ENCODE measurements at places on chromosomes 3 and 15. TPM values are rescaled to one million over a fixed set of nuclear protein-coding genes. Genes with fewer than 3 reads are reported as not detected.

DNA sequence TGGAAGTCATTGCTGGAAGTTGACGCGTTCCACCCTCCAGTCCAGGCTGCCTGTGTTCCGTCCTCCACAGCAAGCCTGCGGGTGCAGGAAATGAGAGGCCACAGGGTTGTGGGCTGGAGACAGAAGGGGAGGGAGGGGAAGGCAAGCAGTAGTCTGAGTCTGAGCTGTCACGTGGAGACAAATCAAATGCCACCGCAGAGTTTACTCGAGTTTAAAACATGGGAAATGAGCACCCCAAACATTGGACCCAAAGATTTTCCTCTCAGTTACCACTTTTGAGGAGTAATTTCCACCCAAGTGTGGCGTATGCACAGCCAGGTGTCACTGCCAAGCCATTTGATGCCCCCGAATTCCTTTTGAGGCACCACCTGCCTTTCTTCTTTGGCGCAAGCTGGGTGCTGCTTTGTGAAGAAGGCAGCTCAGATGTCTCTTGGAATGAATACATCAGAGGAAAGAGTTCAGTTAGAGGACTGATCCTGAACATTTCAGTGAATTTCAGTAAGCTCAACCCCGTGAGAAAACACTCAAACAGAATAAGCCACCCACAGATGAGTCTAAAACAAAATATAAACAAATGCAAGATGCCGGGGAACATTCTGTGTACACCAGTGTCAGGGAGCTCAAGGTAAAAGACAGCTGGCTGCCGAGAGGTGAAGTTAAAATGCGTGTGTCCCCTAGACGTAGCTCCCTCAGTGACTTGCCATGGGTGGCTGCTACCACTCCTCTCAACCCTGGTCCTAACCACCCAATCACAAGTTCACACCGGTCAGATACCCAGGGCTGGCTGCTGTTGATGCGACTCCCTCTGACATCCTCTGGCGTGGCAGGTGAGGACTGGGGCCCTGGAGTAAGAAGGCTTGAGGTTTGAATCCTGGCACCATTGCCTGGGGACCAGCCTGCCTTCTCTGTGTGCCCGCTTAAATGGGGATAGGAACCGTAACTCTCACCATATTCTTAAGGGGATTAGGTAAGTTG lies 203.8 kb downstream of the UACA start:
- peak; percentile 49 for DNase-seq

DNA sequence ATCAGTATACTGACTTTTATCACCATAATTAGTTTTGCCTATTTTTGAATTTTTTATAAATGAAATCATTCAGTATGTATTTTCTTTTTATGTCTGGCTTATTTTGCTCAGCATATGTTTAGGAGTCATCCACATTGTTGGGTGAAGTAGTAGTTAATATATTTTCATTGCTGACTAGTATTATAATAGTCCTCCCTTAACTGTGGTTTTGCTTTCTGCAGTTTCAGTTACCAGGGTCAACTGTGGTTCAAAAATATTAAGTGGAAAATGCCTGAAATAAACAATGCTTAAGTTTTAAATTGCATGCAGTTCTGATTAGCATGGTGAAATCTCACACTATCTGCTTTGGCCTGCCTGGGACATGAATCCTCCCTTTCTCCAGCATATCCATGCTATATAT lies 39.5 kb upstream of the PRR23C start:
- no peak for DNase-seq

DNA sequence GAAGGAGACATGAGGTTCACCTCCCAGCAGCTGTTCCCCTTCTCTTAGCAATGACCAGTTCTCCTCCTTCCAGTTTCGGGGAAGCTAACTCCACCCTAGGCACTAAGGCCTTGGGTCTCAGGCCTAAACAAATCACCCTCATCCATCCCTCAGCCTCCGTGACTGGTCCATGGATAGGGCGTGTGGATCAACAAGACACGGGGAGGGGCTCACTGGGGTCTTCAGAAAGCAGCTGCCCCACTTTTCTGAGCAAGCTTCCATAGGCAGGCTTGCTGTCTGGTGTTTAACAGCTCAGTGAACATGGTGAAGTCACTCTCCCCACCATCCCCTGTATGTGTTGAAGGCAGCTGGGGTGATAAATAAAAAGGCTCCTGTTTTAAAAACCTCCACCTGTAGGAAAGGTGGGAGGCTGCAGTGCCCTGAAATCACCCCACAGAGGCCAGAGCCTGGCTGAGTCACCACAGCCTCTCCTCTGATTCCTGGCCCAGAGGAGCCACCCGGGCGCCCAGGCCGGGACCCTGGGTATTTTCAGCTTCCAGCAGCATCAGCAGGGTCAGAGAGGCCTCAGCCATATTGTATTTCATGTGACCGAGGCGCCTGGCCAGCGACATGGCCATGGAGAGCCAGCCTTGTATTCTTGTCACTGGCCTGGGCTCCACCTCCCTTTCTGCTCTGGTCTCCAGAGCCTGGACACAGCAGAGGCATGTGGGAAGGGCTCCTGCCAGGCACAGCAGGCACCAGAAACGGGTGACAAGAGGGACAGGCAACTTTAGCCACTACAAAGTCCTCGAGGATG lies 60.3 kb upstream of the HERC1 start:
- DNase-seq: no peak

DNA sequence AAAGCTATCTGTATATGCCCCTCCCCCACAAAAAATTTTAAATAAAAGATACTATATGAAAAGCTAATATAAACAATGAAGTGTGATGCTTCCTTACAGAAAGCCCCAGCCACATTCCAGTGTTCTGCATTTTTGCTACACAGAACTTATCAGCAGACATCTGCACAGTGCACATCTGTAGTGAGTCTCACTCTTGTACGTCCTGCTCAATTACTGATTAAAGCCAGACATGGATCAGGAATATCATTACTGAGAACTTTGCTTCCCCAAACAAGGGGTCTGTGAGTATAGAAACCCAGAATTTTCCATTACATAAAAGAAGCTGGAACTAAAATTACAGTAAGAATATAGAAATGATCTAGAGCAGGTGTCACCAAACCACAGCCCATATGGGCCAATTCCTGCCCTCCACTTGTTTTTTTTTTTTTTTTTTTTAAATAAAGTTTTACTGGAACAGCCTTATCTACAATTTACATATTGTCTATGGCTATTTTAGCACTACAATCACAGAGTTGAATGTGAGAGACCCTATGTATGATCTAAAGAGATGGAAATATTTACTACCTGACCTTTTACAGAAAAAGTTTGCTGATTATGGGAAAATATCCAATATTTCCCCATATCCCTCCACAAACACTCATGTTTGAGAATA lies 45.7 kb downstream of the UBP1 start:
- DNase-seq: no peak

- DNase-seq: no peak
These were observed 76.2 kb upstream of the ADAMTS9 start for GRCh38 chr3:64763980-64764379.

DNA sequence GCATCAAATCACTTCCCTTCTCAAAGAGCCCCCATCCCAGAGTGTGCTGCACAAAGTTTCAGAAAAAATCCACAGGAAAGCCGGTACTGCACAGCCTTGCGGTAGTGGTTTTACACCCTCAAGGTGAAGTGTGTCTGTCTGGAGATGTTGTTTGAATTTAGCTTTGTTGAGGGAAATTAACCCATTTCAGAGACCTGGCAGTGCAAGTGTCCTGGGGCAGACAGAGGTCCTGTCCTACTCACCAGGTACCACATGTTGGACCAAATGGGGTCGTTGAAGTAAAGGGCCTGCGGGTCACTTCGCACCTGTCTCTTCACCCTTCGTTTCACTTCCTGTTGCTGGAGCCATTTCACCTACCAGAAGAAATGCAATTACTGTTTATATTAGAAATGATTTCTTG lies 57.8 kb downstream of the PCSK6 start:
- no peak for DNase-seq

- peak; percentile 76 for DNase-seq
These were observed 10.8 kb upstream of the FANCD2 start for GRCh38 chr3:10015461-10015904.

GRCh38 chr3:34207002-34207401 lies 408.6 kb downstream of the PDCD6IP start:
- DNase-seq: no peak

DNA sequence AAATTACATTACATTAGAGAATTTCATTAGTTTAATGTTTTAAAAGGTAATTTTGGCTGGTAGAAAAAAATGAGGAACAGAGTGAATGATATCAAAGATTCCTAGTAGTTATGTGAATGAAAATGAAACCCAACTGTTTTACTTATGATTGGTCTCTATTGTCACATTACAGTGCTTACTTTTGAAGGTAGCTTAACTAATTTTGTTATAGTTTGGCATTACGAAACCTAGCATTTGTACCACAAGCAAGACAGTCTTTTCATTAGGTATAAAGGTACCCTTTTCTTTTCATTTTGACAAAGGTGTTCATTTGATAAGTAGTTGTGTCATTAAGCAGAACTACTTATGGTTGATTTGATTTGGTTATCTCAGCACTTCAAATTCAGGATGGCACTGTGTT lies 6.9 kb downstream of the SELENOT start:
- no peak for DNase-seq

GRCh38 chr3:41881233-41881821 lies 80.6 kb downstream of the ULK4 start:
- peak; percentile 23 for DNase-seq

DNA sequence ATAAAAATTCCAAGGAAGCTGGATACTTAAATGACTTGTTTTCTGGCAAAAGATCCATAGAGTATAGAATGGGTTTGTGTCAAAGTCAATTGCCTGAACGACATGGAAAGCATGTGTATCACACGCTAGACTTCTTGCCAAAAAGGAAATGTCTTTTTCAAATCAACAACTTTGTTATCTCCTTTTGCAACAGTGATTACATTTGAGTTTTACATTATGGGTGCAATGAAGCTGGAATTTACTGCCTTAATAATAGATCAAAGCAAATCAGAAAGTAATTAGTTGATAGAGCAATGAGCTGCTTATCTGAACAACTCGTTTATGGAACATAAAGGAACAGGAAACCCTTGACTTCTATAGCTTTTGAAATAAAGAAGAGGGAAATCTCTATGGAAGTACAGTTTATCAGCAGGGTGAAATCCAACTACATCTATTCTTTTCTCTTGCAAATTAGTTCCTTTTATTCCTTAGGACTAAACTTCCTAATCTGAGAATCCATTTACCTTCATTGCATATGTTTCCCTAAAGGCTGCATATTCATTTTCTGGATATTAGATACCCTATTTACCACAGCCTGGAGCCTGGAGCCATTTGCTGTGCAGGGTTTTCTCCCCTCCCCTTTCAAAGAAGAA lies 415.1 kb upstream of the NECTIN3 start:
- DNase-seq: no peak

DNA sequence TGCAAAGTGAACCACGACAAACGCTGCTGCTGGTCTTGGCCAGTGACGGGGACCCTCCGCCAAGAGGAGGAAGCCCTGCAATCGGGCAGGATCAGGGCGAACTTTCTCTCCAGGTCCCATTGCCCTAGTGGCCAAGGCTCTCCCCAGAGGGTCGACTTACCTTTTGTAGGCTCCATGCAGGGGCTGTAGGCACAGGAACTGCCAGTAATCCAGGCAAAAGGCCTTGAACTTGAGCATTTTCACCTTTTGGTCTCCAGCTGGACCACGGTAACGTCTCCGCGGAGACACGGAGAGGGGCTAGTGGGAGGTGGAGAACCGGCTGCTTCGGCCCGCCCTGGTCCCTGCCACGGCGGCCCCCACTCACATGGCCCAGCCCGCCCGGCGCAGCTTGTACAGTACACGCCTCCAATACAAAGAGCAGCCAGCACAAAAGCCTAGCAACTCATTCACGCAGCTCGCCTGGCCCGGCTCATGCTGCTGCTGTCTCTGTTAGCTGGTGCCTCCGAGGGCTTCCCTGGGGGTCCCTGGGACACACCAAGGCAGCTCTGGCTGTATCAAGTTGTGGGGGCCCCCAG lies 31.0 kb downstream of the IQSEC1 start:
- DNase-seq: no peak

- no peak for DNase-seq
These were observed 299.9 kb downstream of the MECOM start for GRCh38 chr3:169363318-169364265.

DNA sequence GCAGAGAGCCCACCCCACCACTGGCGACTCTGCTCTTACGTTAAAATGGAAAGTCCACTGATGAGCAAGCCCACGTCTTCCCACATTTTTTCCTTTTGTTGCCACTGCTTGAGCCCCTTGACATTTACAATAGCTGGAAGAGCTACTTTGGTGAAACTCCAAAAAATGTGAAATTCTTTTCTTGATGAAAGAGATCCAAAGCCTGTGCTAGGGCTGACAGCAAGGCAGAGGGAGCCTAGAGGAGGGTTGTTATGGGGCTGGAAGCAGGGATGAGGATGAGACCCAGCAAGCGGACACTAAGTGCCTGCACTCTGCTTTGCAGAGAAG lies 97.1 kb downstream of the CEMIP start:
- DNase-seq: no peak

- DNase-seq: no peak
These were observed 205.7 kb downstream of the XXYLT1 start for GRCh38 chr3:195065142-195065863.

DNA sequence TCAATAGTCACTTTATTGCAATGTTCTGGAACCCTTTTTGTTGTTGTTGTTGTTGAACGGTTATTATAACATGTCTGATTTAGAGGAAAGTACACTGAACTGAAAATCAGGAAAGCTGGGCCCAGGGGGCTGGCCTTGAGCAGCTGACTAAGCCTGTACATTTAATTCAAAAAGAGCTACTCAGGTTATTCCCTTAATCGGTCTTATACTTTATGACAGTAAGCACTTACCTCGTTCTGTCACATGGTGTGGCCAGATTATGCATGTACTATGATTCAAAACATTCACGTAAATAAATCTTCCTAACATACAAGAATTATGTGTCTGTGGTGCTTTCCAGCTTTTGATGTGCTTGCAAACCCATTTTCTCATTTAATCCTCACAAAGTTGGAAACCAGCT lies 382.5 kb upstream of the TPRG1 start:
- no peak for DNase-seq

DNA sequence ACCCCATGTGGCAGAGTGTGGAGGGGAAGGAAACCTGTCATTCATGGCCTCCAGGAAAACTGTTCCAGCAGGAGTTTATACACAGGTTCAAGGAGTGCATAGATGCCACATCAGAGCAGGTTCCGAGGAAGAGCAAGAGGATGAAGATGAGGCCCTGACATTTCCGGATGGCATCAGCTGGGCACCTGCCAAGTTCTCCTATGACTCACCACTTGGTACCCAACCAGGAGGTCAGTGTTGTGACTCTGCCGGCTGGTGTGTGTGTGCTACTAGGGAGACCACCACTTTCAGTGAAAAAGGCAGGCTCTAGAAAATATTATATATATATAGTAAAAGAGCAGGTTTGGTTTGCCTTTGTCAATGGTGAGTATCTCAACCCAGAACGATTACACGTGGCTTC lies 69.3 kb downstream of the NTRK3 start:
- DNase-seq: peak; percentile 46

- DNase-seq: no peak
These were observed 46.0 kb downstream of the ERC2 start for GRCh38 chr3:56422316-56422715.

The TRPM1 gene
- total RNA-seq: not detected

The NR2F2 gene
- 55.6 TPM for total RNA-seq

The CD86 gene
- total RNA-seq: 12.9 TPM

The IL5RA gene
- 0.06 TPM for total RNA-seq

The FBXO22 gene
- 39.4 TPM for total RNA-seq

The RPN1 gene
- 136 TPM for total RNA-seq

The RBP2 gene
- total RNA-seq: not detected

The ZIC1 gene
- not detected for total RNA-seq

The SLC28A2 gene
- total RNA-seq: 0.17 TPM

Measured in adrenal gland (tissue), 19 donors.